ENCODE measurements at places on chromosomes 4 and X. TPM values are rescaled to one million over a fixed set of nuclear protein-coding genes. Genes with fewer than 3 reads are reported as not detected.

The MAGEA11 gene
- total RNA-seq, result 0.24 TPM

The ERAS gene
- total RNA-seq, result 0.40 TPM

The GCNA gene
- 0.88 TPM for total RNA-seq

GRCh38 chrX:134658760-134659023, 421 bp upstream of the PLAC1 start:
- no peak for DNase-seq

GRCh38 chrX:125622899-125623298, 303.2 kb downstream of the TEX13C start:
- DNase-seq, result no peak

DNA sequence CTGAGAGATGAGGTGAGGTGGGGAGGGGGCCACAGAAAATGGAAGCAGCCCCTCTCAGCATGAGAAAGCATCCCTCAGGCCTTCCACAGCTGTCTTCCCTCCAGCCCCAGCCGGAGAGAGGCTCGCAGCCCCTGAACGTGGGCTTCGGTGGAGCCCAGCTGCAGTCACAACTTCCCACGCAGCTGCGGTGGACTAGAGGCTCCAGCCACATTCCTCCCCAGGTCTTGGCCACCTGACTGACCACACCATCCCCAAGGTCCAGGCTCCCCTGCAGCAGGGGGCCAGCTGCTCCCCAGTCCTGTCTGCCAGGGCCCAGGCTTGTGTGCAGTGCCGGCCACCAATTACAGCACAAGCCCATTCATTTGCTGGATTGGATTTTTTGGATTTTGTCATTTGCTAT, 212.3 kb upstream of the BCOR start:
- DNase-seq, result no peak

DNA sequence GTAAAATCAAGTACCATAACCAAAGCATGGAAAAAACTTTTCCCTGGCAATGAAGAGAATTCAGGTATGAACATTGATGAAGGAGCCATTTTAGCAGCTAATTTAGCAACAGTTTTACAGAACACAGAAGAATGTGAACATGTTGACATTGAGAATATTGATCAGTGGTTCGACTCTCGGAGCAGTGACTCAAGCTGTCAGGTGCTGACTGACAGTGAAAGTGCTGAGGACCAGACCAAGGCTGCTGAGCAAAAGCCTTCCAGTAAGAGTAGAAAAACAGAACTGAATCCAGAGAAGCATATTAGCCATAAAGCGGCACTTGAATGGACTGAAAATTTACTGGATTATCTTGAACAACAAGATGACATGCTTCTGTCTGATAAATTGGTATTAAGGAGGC, 2.8 kb downstream of the TIGD2 start:
- no peak for DNase-seq

GRCh38 chr4:8135666-8136065, 22.9 kb downstream of the ABLIM2 start:
- DNase-seq, result no peak

DNA sequence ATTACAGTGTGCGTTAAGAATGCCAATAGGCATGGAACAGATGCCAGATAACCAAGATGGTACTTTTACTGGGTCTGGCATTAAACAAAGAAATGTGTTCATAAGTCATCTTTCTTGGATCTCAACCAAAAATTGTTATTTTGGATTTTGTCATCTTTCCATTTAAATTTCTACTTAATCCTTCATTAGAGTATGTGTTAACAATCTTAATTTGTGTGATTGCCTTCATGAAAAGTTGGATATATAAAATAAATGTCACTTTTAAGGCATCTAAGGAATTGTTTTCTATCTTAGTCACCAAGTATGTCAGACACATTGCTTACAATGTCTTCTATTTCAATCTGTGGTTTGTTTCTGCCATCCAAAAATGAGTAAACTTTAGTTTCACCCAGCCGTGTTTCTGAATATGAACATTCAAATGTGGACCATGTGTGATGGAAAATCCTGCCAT, 87.5 kb downstream of the PALLD start:
- no peak for DNase-seq

GRCh38 chr4:3145234-3145924, 70.9 kb downstream of the HTT start:
- no peak for DNase-seq

DNA sequence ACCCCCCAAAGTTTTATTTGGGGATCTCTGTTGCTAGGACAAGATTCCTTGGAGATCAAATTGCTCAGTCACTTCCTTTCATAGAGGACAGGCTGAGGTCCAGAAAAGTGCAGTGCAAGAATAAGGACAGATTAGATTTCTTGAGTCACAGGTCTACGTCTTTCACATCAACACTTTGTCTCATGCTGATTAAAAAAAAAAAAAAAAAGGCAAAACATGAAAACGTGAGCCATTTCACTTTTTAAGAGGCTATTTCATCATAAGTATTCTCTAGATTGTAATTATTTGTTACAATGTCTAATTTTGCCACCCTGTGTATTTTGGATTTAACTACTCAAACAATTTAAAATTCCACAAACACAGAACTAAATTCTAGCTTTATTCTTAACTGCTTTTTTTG, 647.0 kb downstream of the TRAM1L1 start:
- no peak for DNase-seq

DNA sequence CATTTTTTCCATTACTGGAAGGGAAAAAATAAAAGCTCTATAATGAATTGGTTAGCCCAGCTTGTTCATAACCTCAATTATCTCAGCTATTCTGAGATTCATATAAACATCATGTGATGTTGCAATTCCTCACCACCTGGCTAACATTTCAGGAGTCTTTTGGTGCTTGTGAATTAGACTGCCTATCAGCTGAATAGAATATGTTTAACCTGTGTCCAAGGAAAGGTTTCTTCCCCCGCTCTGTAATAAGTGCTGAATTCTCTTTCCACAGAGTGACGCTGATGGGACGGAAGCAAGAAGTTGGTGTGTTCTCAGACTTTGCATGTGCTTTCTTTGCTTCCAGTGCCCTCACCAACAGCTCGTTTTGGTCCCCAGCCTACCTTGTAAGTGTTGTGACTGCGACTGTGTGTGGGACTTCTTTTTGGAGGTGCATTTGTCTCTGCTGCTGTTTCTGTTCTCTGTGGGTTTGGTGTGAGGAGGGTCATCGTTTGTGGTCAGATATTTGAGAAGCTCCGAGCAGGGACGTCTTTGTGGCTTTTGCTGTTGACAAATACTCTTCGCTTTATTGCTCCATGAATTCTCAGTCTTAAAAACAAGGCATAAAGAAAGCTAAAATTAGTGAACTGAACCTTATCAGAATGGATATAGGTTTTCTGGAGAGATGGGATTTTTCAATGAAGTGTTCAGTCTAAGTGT, 61.7 kb downstream of the PPARGC1A start:
- no peak for DNase-seq

DNA sequence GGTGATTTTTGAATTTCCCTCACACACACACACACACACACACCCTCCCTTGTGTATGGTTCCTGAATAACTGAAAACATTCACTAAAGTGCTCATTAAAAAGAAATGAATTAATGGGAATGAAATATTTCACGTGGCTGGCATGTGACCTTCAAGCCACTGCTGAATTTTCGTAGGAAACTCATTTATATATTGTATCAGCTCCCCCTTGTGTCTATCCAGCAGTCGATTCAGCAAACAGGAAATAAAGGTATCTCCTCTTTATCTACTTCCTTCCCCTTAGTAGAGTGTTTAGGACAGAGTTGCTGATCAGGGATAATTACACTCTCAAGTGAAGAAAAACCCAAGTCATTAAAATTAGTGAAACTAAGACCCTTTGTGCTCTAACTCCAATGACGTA, 912.6 kb upstream of the LCORL start:
- DNase-seq, result peak; percentile 23

DNA sequence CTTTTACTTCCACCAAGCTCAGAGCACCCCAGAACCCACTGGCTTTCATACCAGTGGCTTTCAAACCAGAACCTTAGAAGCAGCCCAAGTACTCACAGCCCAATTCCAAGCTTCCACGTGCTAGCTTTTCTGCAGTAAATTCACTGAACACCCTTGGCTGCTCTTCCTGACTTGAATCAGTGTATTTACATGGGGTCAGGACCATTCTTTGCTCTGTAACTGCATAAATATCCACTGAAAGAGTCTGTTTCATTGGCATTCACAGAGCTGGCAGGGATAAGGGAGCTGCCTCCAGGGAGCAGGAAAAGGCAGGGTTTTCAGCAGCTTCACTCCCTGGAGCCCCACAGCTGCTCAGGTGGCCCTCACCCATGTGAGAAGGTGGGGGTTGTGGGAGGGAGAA, 43.8 kb downstream of the RAI2 start:
- DNase-seq, result no peak
